ENCODE measurements at places on chromosomes 12 and 14.
A peak's percentile ranks its signal among the peaks of the same experiment; 100 is the strongest.

- no peak for DNase-seq
Measured at GRCh38 chr14:92848887-92849286, 54.8 kb downstream of the GOLGA5 start.

- DNase-seq = no peak
Measured at GRCh38 chr12:88057994-88058718, 29.0 kb upstream of the C12orf50 start.

DNA sequence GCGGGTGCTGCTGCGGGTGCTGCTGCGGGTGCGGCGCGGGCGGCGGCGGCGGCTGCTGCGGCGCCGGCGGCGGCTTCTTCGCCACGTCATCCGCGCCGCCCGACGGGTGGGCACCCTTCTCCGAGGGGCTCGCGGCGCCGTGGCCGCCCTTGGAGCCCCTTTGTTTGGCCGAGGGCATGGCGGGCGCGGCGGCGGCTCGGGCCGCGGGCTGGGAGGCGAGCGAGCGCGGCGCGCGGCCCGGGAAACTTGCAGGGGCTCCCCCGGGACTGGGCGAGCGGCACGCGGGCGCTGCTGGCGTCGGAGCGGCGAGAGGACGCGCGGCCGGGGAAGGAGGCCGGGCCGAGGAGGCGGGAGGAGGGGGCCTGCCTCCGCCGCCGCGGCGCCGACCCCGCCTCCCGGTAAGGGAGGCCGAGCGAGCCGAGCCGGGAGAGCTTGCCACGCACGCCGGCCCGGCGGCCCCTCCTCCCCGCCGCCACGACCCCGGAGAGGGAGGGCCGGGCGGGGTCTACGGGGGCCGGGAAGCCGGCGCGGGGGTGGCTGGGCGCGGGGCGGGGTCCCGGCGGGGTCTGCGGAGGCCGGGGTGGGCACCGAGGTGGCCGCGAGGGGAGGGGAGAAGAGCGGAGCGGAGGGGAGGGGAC, at the start of gene CKAP4:
TSS of gene CKAP4 (minus strand) at position 347 of the 638 bp plus-strand sequence. CDS start at position 178, 169 bp downstream.
- DNase-seq = peak; percentile 83

DNA sequence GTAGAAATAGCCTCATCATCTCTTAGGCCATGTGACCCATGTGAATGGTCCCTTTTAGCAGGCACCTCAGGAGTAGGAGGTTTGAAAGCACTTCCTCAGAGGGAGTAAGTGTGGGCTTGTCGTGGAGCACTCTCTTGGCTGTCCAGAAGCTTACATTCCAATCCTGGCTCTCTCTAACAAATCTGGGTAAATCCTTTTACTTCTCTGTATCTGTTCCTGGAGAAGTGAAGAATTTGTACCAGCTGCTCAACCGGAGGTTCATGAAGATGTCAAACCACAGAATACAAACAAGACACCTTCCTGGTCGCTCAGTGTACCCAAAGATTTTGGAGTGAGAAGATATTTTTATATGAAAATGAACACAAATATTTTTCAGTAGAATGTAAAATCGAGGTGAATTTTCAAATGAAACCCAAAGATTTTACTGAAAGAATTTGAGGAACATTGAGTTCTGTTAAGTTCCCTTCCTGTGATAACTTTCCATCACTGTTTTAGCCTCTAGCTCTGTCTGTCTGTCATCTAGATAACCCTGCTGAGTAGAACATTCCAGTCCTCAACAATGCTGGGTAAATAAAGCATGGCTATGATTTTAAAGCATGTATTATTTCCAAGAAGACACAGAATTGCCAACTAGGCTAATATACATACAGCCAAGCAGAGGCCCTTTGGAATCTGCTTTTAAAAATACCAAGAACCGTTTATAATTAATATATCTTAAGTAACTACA, 263.9 kb upstream of the RGS6 start:
- peak; percentile 88 for DNase-seq

GRCh38 chr14:84017495-84017894, 1512.4 kb upstream of the FLRT2 start:
- no peak for DNase-seq

- DNase-seq = no peak
Measured at GRCh38 chr12:12792421-12792820, 7.0 kb downstream of the APOLD1 start.

GRCh38 chr14:69643430-69644200, 32.2 kb downstream of the SUSD6 start:
- DNase-seq = peak; percentile 81

DNA sequence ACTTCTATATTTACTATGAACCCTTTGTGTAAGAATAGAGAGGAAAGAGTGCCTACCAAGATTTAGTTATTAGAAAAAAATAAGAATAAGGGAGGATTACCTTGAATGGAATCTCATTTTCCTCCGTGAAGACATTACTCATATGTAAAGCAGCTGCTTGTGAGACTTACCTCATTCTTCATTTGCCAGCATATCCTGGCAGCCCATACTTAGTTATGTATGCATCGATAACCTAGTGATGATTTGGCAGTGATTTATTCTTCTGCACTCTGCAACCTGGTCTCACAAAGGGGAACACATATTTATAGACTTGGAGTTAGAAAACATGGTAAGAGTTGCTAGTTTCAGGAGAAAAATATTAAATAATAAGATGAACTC, 56.8 kb downstream of the LRFN5 start:
- DNase-seq = peak; percentile 53

DNA sequence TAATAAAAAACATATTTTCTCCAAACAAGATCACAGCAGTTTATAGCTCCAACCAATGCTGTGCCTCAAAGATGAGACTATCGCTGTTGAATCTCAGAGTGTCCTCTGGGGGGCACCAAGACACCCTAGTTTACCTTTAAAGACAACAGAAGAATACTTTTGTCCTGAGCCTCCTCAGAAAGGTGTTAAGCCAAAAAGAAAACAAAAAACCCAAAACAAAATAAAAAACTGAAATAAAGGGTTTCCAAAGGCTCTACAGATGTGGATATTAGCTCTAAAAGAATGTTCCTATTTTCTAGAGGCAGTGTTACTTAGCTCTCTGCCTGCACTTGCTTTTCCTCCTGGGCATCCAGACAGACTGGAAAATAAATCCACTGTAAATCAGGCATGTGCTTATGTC, 86.9 kb upstream of the TTC7B start:
- DNase-seq = peak; percentile 63

DNA sequence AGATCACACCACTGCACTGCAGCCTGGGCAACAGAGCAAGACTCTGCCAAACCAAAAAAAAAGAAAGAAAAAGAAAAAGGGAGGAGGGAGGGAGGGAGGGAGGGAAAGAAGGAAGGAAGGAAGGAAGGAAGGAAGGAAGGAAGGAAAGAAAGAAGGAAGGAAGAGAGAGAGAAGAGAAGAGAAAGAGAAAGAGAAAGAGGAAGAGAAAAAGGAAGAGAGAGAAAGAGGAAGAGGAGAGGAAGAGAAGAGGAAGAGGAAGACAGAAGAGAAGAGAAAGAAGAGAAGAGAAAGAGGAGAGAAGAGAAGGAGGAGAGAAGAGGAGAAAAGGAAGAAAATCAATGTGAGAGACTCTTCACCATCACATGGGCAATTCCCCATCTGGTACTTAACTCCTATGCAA, 57.6 kb upstream of the CRACR2A start:
- DNase-seq = no peak

DNA sequence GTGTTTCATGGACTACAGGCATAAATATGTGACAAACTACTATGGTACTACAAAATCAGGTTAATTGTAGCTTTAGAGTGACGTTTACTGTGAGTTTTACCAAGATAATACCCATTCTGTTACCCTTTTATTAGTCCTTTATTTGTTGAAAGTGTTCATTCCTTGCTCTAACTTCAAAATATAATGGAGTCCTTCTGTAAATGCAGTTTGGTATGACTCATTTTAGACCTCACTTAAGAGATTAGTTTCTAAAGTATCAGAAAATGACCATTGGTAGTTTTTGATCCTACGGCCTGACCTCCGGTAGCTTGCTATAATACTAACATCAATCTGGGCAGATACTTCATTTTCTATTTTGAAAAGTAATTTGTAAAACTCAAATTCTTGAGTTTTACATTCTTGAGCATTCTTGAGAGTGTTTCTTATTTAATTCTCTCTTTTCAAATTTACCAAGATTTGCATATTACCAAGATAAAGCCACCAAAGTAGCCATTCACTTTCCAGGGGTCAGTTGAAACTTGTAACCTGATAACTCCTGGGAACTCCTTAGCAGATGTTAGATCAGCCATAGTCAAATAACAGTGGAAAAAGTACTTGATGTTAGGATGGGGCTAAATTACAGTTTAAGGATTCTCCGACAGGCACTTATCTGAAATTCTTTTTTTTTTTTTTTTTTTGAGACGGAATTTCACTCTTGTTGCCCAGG, 4.2 kb downstream of the HSPA2 start:
- DNase-seq = no peak

GRCh38 chr14:103346286-103346685, 12.2 kb downstream of the EIF5 start:
- DNase-seq = peak; percentile 38

DNA sequence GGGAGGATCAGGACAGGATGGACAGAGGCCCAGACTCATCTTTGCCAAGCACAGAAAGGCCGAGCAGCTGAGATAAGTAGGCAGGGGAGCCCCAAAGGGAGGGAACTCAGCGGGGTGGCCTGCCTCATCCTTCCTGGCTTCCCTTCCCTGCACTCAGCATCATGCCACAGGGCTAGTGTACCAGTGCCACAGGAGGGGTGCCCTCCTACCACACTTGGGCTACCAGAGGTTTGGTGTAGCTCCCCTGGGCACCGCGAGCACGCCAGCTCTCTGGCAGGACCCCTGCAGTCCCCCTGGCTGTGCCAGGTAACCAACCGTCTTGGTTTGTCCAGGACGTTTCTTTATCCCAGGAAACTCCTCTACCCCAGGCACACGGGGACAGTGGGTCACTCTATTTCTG, 123.5 kb downstream of the ESRRB start:
- DNase-seq = no peak

GRCh38 chr14:86091811-86092210, 561.9 kb downstream of the FLRT2 start:
- no peak for DNase-seq

DNA sequence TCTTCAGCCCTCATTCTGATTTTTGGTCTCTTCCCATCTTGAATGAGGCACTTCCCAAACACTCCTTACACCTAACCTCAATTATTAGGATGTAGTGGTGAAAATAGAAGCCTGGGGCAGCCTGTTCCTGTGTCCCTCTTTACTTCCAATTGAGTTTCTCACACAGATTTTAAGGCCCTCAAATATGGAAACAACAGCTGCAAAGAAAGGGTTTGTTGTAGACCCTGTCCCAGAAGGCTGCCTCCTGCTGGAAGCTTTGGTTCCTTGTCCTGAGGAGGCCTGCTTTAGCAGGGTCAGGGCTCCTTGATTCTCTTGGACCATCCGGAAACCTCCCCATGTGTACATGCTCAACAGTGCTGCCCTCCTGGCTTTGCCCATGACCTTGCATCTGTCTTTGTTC, 101.3 kb downstream of the TGFB3 start:
- no peak for DNase-seq

DNA sequence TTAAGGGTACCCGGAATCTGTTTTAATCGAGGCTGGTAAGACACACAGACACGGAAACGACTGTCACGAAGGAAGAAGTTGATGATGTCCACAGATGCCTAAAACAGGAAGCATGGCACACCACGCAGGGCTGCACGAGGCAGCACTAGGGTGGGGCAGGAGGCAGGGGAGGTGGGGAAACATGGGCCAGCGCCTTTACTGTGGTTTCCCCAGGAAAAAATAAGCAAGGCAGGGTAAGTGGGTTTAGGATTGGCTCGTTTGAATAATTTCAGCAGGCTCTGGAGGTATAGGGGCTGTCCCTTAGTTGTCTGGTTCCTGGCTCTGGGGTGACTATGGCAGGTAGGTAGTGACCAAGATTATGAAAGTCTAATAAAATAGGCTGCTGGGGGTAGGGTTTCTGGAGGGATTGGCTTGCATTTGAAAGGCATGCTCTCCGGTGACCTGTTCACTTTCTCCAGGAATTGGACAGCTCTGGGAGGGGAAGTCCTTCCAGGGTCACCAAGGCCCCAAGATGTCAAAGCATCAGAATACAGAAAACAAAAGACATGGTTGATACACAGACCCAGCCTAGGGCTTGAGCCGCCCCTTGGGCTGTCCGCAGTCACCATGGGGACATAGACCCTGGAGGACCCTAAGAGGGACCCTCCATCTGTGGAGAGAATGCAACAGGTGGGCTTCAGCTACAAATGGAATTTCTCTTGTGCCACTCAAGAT, 35.3 kb downstream of the MAP1LC3B2 start:
- DNase-seq = no peak

- DNase-seq = no peak
Measured at GRCh38 chr12:115574826-115575225, 702.7 kb downstream of the MED13L start.

DNA sequence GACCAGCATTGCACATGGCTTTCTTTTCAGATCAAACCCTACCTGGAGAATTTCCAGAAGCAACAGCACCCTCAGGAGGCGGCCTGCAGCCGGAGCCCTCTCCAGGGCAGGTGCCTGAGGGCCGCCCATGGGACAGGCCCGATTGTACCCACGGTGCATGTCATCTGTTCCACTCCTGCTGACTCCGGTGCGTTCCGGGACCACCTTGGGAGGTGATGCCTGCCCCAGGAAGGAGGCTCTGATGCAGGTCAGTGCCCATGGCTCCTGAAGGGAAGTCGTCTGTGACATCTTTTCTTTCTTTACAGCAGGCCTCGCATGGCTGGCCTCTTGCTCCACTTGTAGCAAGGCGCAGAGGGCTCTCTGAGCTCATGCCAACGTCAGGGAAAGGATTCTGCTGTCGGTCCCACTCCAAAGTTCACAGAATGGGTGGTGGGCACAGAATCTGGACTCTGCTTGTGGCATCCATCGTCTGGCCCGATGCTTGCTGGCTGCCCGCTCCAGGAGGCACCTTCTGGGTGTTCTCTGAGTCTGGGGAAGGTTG, 160.7 kb upstream of the RTL1 start:
- no peak for DNase-seq

DNA sequence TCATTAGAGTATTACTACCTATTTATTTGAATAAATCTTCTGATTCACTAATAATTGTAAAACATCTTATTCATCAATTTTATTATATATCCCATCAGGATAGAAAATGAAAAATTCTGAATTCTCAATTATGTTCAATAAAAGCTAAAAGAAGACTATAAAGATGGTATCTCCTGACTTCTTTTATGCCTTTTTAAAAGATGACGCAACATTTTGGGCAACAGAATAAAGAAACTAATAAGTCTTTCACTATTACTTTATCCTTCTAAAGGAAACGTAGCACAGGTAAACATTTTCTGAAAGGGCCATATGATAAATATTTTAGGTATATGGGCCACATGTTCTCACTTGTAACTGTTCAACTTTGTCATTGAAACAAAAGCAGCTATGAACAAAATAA, 10.1 kb upstream of the ATXN7L3B start:
- no peak for DNase-seq

- DNase-seq = no peak
Measured at GRCh38 chr12:82174936-82175335, 183.3 kb downstream of the CCDC59 start.

DNA sequence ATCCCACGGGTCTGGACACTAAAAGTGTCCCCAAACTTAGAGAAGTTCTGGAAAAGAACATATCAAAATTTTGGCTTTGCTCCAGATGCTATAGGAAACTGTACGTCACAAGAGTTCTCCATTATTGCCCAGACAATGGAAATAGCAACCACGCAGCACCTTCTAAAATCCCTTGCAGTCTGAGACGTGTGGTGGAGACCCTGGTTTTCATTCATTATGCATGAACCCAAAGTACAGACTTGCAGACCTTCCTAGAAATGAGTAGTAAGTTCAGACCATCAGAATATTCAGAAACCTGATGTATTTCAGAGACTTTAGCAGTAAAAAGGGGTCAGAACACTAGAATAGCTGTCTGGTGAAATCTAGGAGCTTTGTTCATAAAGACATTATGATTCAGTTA, 50.0 kb upstream of the BCL2L14 start:
- DNase-seq = no peak

- peak; percentile 38 for DNase-seq
Measured at GRCh38 chr12:131091413-131091975, 137.8 kb downstream of the ADGRD1 start.

Measured in iris pigment epithelial cell (primary cell).